GM12892 (cell line): ENCODE measurements at places on chromosomes 2 and 18.

GRCh38 chr2:66030553-66030952 lies 404.4 kb upstream of the MEIS1 start:
- no peak for DNase-seq

- DNase-seq = no peak
These were observed 114.4 kb upstream of the ACVR1C start for GRCh38 chr2:157743051-157743450.

GRCh38 chr18:28175930-28176697 lies 816 bp downstream of the CDH2 start:
- peak; percentile 1 for DNase-seq

GRCh38 chr18:76842837-76843530 lies 20.6 kb downstream of the ZNF236 start:
- no peak for DNase-seq

DNA sequence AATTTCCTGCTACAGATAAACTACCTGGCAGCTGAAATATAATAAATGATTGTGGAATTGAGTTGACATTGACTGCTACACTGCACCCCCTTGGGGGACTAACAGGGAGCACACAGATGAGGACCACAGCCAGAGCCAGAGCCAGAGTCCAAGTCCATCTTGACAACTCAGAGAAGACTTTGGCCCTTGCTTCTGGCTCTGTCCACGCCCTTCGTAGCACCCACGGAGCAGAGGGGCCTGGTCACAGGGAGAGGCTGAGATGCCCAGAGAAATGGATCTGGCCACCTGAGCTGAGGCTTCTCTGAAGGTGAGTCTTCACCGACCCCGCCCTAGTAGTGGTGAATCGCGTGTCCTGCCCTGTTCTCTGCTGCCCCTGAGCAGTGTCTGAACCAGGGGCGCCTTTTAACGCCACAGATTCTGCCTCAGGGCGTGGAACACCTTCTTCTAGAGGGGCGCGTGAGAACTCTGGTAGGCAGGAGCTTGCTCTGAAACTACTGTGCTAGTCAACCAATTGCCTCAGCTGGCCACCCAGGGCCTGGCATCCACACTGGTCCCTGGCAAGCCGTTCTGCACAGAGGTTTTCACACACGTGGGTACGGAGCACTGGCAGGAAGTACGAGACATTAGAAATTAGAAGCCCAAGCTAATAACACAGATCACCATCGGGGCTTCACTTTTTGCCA lies 35.7 kb upstream of the MAT2A start:
- no peak for DNase-seq

DNA sequence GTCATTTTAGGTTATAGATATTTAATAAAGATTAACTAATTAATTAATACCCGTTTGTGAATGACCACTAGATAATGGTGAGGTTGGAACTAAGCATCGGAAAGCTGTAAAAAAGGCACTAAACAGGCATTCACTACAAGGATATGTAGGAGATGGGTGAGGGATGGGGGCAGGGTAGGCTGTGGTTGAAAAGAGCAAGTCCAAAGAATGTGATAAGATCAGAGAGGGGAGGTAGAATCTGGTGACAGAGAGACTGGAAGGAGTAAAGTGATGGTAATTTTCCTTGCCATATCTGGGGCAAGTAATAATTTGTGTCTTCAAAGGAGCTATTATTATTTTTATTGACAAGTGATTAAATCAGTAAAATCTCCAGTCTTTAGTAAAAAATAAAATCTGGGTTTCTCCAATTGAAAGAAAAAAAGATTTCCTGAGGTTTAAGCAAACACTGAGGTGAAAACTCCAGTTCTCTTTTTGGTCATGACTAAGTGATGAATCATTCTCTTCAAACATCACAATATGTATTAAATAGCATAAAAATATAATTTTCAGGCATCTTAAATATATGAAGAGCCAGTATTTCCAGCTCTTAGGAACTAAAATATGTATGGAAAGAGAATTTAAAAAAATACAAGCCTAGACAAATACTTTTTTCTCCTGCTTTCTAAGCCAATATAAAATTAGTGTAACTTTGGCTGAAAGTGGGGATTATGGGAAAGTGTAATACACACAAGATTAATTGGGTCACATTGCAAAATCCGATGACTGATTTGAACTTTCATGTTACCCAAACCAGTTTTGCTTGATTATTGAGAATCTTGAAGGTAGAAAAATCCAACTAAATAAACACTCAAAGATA lies 259.1 kb upstream of the RBMS1 start:
- DNase-seq = no peak

DNA sequence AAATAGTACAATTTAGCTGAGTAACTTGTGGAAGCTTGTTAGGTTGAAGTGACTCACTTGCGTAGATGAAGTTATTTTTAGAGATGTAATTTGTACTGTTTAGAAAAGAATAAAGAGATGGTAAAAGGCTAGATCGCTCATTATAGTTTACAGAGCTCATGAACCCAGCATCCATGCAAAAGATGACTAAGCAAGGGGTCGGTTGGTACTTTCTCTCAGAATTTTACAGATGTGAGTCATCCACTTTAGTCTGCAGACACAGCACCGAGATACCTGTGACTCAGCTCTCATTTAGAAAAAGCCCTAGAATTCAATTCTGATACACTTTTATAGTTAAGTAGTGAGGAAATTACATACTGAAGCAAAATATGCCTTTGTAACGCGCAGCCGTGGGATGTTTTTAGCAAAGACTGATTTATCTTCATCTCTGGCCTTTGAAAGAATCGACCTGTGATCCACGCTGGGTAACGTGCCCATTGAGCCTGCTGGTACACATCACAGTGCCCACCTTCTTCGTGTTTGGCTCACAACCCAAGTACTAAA lies 116.5 kb upstream of the FOSL2 start:
- DNase-seq = no peak

DNA sequence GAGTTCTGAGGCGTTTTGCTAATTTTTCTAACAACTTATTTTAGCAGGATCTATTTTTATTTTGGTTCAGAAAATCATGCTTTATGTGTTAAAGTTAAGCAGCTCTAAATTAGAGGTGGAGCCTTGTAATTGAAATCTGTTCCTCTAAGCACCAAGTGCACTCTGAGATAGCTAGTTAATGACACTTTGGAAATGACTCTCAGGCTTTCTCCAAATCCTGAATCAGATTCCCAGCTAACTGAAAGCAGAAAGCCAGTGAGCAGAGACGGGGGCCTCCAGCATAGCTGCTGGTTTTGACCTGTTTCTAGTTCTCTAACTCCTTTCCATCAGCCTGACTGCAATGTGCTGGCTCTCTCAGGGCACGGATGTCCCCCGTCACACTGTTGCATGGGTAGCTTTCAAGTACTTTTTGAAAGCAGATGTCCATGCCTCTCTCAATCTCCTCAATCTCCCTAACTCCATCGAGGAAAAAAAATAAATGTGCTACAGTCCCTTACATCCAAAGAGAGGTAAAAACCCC lies 326.5 kb downstream of the SATB2 start:
- DNase-seq = no peak

- DNase-seq = no peak
These were observed 109.5 kb downstream of the CACNB4 start for GRCh38 chr2:151989378-151989777.
